Panc1 (cell line): ENCODE measurements at places on chromosomes 1 and 21.

DNA sequence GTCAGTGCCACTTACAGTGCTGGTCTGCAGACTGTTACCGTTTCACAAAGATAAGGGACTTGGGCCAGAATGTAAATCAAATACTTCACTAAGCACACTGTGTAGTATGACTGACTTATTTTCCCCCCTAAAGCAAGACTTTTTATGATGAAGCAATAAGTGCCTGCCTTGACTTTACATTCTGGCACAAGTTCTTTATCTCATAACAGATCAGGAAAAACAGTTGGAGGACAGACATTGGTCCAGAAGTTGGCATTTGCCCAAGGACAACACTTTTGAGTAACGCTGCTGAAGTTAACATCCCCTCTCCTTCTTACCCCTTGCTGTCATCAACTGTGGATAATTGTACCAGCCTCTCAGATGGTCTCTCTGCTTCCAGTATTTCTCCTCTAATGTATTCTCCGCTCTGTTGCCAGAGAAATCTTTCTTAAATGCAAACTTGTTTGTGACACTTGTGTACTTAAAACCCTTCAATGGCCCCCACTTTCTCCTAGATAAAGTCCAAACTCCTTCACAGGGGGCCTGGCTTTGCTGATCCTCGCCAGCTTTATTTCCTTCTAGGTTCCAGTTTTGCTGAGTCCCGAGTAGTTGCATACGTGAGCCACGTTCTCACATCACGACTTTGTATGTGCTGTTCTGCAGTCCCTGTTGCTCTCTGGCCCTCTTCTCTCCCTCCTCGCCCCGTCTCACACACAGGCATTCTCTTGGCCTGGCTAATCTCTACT is 45.7 kb downstream of the S1PR1 start:
- DNase-seq = no peak

- DNase-seq = no peak
Observed at GRCh38 chr1:163173121-163173520, 29.6 kb downstream of the RGS5 start.

DNA sequence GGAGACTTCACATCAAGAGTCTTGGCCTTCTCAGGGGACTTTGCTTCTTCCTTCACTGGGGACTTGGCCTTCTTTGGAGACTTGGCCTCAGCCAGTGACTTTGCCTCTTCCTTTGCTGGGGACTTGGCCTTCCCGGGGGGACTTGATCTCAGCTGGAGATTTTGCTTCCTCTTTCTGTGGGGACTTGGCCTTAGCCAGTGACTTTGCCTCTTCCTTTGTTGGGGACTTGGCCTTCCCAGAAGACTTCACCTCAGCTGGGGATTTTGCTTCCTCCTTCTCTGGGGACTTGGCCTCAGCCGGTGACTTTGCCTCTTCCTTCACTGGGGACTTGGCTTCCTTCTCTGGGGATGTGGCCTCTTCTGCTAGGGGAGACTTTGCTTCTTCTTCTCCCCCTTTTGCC is 13.5 kb upstream of the CD2 start:
- DNase-seq = no peak

DNA sequence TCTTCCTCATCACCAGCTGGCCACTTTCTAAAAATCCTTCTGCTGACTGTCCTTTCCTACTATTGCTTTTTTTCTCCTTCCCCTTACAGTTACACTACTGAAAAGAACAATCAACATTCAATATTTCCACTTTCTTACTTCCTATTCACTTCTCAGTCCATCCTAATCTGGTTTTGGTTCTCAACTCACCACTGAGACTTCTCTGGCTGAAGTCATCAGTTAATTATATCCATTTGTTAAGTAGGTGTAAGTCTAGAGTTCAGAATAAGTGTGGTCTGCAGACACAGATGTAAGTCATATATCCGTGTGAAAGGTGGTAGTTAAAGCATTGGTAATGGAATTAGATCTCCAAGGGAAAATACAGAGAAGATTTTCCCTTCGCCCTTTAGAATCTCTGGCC is 21.4 kb downstream of the PEA15 start:
- no peak for DNase-seq

GRCh38 chr1:244647819-244648218 is 5.1 kb upstream of the DESI2 start:
- no peak for DNase-seq

DNA sequence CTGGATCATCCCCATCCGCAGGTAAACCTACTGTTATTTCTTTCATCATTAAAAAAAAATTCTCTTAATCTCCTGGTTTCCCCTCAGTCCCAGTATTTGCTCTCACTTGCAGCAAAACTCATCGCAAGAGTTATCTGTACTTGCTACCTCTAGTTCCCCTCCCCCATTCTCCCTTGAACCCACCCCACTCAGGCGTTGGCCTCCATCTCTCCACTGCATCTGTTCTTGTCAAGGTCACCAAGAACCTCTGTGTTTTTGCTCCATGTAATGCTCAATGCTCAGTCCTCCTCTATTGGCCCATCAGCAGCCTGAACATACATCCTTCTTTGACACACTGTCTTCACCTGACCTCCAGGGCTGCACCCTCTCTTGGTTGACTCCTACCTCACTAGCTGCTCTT is 4.6 kb downstream of the PKLR start:
- no peak for DNase-seq

- DNase-seq = no peak
Observed at GRCh38 chr1:95286479-95286878, 52.5 kb downstream of the RWDD3 start.

GRCh38 chr21:32167513-32167912 is 111.3 kb downstream of the MIS18A start:
- DNase-seq = no peak

GRCh38 chr1:234665975-234666605 is 56.1 kb upstream of the IRF2BP2 start:
- DNase-seq = no peak

- DNase-seq = no peak
Observed at GRCh38 chr1:218846181-218846580, 327.5 kb upstream of the LYPLAL1 start.

DNA sequence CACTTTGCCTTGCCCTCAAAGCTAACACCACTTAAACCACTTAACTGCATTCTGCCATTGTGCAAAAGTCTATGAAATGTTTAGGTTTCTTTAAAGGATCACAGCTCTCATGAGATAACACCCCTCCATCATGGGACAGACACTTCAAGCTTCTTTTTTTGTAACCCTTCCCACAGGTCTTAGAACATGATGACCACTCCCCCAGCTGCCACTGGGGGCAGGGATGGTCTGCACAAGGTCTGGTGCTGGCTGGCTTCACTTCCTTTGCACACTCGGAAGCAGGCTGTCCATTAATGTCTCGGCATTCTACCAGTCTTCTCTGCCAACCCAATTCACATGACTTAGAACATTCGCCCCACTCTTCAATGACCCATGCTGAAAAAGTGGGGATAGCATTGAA is 7.7 kb downstream of the ADAMTS1 start:
- DNase-seq = no peak

DNA sequence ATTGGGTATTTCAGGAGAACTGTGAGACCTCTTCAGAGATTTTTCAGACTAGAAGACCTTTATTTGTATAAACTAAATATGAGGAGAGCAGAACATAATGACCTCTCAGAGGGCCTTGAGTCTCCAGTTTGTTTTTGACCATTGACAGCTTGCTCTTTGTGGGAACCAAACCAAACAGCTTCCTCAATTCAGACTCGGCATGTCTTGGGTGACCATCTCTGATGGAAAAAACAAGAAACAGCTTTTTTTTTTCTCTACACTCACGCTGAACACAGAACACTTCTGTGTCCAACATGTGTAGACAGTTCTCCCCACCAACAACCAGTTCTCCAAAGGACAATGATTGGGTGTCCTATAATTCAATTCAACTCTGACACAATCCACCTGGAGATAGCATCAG is 11.5 kb downstream of the ATP1A4 start:
- no peak for DNase-seq

GRCh38 chr1:230278871-230279582 is 147.1 kb downstream of the PGBD5 start:
- no peak for DNase-seq

DNA sequence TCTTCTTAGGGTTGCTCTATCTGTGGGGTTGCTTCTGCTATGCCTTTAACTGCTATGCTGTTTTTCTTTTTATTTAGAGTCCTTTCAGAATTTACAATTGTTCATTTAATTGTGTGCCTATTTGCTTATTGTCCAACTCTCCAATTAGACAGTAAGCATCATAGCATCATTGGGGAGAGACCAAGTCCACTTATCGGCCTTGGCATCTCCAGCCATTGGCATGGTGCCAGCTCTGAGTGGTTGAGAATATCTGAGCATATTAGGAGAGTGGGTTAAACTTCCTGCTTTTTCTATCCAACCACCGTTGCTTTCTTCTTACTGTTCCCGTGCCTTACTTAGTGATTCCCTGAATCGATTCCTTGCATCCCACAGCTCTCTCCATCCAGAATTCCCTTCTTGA is 535.0 kb downstream of the AJAP1 start:
- no peak for DNase-seq

- DNase-seq = no peak
Observed at GRCh38 chr1:206098242-206098919, 18.8 kb downstream of the AVPR1B start.

- no peak for DNase-seq
Observed at GRCh38 chr1:2908561-2908960, 107.1 kb upstream of the TTC34 start.

DNA sequence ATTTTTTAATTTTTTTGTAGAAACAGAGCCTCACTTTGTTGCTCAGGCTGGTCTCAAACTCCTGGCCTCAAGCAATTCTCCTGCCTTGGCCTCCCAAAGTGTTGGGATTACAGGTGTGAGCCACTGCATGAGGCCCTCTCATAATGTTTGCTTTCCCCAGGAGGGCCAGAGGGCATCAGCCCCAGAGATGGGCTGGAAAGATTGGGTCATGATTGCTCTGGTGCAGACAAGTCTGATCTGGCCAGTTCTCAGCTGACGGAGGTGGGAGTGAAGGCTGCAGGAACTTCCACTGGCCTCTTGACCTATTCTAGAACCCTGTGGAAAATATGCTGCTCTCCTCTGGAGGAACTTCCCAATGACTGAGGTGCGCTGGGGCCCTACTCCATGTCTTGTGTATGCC is 43.4 kb upstream of the RD3 start:
- DNase-seq = no peak

- DNase-seq = no peak
Observed at GRCh38 chr1:100354971-100355394, 2.7 kb downstream of the CDC14A start.

- DNase-seq = no peak
Observed at GRCh38 chr1:235470741-235471439, 33.4 kb downstream of the B3GALNT2 start.

- DNase-seq = no peak
Observed at GRCh38 chr1:107875689-107876088, 89.3 kb downstream of the VAV3 start.
